Right ventricle myocardium inferior (tissue), 1 donor: ENCODE measurements at places on chromosomes 1 and 21.

DNA sequence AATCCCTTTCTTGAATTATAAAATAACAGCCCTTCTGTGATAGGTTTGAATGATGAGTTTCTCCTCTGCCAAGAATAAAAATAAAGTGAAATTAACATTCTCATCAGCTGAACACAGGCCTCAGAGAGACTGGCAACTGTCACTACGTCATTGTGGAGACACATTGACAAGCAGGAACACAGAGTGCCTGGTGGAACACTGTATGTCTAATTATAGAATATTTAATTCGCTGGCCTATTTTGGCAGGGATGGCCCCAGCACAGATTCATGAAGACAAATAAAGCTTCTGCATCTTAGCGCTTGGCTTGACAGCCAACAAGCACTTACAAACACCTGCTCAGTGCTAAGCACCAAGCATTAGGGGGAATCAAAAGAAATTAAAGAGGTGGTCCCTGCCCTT, 52.0 kb upstream of the SMYD2 start:
- DNase-seq: no peak

GRCh38 chr21:42012763-42013329, 2.7 kb upstream of the ZBTB21 start:
- no peak for DNase-seq

DNA sequence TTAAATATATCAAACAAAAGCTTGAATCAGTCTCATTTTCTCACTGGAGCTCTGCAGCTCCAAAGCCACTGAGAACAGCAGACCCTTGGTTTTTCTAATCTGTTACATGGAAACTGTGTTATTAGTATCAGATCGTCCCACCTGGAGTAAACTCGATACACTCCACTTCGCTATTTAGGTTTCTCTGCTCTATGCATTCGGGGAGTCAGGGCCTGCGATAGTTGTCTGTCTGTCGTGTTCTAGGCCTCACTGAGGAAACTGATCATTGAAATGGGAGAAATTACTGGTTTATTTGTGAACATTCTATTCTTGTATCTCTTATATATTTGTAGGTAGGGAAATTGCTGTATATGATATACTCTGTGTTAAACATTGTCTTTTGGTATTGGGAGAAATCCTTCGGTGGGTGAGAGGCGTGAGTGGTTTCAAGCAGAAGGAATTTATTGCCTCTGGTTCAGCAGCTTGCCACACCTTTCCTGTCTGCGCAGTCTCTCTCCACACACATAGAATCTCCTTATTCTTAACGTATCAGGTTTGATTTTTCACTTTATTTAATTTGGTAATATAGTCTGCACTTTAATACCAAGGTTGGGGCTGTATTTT, 8.5 kb downstream of the PRDM2 start:
- no peak for DNase-seq

- DNase-seq: peak; percentile 84
Measured at GRCh38 chr1:15703562-15703961, 19.4 kb downstream of the PLEKHM2 start.

DNA sequence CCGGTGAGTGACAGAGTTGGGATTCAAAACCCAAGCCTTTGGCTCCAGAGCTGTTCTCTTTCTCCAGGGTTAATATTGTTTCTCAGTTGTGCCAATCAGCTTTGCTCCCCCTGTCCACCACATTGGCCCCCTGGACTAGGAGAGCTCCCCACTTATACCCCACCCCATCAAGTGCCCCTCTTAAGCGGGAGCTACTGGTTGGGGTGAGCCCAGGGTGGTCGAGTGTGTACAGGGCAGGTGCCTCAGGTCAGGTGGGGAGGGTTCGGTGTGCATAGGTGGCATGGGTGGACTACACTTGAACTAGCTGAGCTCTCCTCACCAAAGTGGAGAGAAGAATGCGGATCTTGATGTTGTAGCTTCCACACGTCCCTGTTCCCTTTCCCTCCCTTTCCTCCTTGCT, 14.2 kb downstream of the KCNA2 start:
- no peak for DNase-seq

GRCh38 chr21:45011911-45012661, 62.3 kb upstream of the ADARB1 start:
- DNase-seq: peak; percentile 20

DNA sequence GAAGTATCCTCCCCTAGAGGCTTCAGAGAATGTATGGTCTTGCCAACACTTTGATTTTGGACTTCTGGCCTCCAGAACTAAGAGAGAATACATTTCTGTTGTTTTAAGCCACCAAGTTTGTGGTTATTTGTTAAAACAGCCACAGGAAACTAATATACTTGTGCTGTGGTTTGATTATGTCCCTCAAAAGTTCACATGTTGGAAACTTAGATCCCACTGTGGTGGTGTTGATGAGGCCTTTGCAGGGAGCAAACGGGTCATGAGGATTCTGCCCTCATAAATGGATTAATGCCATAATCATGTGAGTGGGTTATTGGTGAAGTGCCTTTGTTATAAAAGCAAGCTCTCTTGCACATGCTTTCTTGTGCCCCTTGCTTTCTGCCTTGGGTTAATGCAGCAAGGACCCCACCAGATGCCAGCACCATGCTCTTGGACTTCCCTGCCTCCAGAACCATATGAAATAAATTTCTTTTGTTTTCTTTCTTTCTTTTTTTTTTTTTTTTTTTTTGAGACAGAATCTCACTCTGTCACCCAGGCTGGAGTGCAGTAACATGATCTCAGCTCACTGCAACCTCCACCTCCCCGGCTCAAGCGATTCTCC, 157.3 kb downstream of the CLIC6 start:
- DNase-seq: no peak

DNA sequence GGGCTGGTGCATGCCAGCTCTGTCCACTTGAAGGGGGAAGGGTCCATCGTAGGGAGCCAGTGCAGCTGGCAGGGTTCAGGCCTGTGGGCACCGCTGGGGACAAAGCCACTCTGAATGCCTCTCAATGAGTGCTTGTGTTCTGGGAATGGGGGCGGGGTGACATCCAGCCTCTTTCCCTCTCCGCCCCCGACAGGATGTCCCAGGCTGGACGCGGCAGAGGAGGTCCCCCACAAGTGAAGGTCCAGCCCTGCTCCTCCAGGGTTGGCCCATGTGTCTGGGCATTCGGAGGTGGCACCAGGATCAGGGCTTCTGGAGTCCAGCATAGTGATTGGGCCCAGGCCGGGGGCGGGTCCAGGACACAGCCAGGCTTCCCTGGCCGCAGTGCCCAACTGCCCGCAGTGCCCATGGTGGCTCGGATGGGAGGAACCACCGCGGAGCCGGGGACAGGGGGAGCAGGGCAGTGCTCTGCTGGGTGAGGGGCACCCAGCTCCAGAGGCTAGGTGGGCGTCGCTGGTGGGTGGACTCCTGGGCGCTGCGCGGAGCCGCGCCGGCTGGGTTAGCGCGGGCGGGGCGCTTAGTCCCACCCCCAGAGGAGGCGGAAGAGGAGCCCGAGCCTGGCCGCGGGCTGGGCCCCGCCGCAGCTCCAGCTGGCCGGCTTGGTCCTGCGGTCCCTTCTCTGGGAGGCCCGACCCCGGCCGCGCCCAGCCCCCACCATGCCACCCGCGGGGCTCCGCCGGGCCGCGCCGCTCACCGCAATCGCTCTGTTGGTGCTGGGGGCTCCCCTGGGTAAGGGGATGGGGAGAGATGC, at the start of gene SHISA4:
Gene SHISA4 (plus strand): TSS at position 617 of the 808 bp plus-strand sequence. CDS start 97 bp downstream, at position 714.
- peak; percentile 88 for DNase-seq

DNA sequence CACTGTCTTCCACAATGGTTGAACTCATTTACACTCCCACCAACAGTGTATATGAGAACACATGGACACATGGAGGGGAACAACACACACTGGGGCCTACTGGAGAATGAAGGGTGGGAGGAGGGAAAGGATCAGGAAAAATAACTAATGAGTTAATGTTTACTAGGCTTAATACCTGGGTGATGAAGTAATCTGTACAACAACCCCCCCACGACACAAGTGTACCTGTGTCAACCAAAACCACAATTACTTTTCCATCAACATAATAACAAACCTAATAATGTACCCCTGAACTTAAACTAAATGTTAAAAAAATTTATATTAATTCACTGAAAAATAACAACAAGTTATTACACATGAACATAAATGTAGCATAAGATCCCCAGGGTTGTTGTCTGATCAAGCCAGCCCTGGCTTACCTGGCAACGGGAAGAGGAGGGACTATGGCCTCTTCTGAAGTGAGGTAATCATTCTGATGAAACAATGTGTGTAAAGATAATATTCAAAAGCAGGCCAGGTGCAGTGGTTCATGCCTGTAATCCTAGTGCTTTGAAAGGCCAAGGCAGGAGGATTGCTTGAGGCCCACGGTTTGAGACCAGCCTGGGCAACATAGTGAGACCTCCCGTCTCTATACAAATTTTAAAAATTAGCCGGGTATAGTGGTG, 40.8 kb upstream of the HEATR1 start:
- no peak for DNase-seq

DNA sequence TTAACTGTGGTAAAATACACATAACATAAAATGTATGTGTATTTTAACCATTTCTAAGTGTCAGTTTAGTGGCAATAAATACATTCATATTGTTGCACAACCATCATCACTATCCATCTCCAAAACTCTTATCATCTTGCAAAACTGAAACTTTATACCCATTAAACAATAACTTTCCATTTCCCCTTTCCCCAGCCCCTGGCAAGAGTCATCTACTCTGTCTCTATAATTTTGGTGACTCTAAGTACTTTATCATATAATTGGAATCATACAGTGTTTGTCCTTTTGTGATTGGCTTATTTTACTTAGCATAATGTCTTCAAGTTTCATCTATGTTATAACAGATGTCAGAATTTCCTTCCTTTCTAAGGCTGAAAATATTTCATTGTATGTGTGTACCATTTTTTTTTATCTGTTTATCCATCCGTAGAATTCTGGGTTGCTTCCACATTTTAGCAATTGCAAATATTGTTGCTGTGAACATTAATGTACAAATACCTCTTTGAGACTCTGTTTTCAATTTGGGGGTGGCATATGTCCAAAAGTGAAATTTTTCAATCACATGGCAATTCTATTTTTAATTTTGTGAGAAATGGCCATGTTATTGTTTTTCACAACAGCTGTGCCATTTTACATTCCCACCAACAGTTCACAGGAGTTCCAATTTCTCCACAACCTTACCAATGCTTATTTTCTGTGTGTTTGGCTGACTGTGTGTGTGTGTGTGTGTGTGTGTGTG, 153.9 kb upstream of the GORAB start:
- DNase-seq: no peak

DNA sequence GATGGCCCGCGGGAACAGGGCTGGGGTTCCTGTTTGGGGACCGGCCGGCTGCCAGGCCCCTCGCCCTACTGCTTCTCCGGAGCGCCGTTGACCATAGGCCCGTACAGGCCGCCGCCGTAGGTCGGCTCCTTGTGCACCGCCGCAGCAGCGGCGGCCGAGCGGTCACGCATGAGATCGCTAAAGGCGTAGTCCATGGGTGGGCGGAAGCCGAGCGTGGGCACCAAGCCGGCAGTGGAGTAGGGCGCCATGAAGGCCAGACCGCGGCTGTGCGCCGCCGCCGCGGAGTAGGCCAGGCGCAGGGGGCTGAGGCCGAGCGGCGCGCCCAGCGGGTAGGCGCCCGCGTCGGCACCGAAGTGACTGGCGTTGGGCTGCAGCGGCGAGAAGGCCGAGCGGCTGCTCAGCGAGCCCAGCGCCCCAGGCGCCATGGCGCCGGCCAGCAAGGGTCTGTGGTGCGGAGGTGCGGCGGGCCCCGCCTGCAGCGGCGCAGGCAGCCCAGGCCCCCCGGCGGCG, 4.6 kb downstream of the DMRTA2 start:
- no peak for DNase-seq

DNA sequence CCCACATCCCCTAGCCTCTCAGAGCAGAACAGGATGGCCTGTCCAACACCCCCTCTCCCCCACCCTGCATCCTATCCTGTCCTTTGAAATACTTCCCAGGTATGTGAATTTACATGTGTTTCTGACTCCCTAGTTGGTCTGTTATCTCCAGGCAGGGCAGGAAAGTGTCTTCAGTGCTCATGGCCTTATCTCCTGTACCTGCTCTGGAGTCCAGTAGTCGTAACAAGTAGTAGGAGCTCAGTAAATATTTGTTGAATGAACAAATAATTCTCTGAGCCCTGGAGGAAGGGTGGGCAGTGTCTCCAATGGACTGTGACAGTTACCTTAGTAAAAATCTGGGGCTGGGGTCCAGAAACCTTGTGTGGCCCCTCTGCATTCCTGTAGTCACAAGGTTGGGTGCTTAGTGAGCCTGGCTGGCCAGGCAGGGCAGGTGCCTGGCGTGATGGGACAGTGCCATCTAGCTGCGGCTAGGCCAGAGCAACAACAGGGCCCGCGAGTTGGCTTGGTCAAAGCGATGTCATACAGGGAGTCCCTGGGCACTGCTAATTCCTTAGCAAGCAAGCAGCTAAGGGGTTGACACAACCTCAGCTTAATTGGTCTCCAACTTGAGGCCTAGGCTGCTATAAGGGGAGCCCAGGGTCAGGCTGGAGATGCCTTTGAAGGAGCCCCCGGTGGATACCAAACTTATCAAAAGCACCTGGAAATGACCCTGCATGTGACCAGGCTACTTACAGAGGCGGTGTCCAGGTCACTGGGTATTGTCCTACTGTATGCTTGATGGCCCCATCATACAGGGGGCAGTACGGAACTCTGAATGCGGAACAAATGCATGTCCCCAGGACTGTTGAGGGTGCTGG, 89.0 kb upstream of the PPM1J start:
- no peak for DNase-seq

DNA sequence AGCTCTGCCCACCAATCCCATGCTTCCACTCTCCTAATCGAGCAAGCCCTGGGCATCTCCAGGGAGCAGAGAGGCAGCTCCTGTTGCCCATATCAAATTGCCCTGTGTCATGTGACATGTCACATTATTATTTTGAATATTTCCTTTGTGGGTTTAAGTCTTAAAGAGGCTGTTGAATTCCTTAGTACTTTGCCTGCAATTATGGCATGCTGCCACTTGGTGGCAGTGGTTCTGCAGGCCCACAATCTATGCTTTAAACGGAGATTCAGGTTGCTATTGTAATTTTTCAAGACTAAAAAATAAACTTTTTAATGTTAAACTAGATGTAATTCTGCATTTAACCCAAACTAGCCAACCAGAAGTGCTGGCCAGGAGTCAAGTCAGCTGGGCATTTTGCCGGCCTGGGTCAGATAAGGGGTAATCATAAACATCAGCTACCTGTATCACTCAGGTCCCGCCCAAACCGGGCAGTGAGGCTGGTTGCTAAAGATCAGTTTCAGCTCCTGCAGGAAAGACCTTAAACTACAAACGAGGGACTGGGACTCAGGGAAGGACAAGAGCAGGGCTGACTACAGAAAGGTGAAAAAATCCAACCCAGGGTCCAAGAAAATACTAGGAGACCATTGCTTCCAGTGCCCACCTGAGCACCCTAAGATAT, 37.3 kb upstream of the ARHGEF16 start:
- no peak for DNase-seq
